ENCODE measurements at places on chromosomes 5 and 9.

GRCh38 chr5:139458580-139459407 is 3.7 kb downstream of the ECSCR start:
- DNase-seq = no peak

GRCh38 chr9:95073042-95073607 is 244.4 kb downstream of the FANCC start:
- DNase-seq = no peak

GRCh38 chr5:12357626-12358025 is 453.4 kb upstream of the CTNND2 start:
- no peak for DNase-seq

- DNase-seq = no peak
These were observed 92.2 kb upstream of the SARDH start for GRCh38 chr9:133830310-133830709.

GRCh38 chr5:119355244-119355638 is 578 bp upstream of the TNFAIP8 start:
- no peak for DNase-seq

DNA sequence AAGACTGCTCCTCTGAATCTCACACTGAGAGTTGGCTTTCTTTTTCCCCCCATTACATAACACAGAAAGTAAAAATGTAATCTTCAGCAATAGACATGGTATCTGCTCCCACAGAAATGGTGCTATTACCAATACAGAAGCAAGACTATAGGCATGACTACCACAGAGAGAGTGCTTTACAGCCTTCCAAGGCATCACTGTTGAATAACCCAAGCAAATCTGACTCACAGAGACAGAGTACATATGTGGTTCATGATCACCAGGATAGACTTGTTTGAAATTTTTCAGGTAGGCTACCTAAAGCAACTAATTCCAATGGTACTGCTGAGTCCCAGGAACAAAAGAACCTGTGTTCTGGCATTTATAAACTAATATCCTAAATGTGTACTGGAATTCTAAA is 1373.4 kb upstream of the C9orf72 start:
- no peak for DNase-seq

GRCh38 chr5:97043511-97043910 is 98.9 kb downstream of the LIX1 start:
- DNase-seq = no peak

DNA sequence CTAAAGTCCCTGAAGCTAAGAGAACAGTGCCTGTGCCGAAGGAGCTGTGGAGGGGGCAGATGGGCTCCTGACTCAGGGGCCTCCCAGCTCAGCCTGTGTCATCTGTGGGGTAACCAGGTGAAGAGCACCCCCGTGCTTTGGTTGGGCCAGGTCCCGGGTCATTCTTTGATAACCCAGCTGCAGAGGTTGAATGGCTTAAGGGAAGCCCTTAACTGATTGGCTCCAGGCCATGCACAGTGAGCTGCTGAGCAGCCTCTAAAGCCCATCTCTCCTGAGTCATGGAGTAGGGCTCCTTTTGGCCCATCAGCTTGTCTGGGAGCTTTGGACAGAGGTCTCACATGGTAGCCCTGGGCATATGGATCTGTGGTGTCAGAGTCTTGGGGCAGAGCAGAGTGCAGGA is 28.7 kb downstream of the COL27A1 start:
- no peak for DNase-seq

- peak; percentile 4 for DNase-seq
These were observed 12.8 kb upstream of the MTAP start for GRCh38 chr9:21789541-21790037.

DNA sequence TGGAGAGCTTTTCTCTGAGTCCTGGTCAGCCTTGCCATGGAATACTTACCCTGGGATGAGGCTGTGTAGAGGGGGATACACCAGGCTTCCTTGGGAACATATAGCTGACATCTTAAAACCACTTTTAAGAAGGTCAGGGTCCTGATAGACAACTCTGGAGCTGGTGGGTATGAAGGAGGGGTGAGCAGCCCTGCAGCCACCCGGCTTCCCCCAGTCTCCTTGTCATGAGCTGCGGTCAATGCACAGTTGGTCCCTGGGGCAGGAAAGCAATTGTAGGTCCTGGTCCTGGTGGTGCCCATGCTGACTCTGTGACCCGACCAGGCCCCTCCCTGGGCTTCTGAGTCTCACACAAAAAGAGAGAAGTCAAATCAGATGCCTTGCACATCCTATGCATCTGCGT is 63.6 kb downstream of the MRPL36 start:
- DNase-seq = no peak

- no peak for DNase-seq
These were observed 2064.1 kb downstream of the MAT2B start for GRCh38 chr5:165569551-165569950.

- no peak for DNase-seq
These were observed 13.5 kb upstream of the WDR38 start for GRCh38 chr9:124839612-124840299.

- DNase-seq = no peak
These were observed 132.6 kb upstream of the TBCA start for GRCh38 chr5:77908787-77909186.

GRCh38 chr9:17480966-17481365 is 97.9 kb upstream of the SH3GL2 start:
- DNase-seq = no peak

- no peak for DNase-seq
These were observed 395.1 kb downstream of the PLK2 start for GRCh38 chr5:58064801-58065200.

DNA sequence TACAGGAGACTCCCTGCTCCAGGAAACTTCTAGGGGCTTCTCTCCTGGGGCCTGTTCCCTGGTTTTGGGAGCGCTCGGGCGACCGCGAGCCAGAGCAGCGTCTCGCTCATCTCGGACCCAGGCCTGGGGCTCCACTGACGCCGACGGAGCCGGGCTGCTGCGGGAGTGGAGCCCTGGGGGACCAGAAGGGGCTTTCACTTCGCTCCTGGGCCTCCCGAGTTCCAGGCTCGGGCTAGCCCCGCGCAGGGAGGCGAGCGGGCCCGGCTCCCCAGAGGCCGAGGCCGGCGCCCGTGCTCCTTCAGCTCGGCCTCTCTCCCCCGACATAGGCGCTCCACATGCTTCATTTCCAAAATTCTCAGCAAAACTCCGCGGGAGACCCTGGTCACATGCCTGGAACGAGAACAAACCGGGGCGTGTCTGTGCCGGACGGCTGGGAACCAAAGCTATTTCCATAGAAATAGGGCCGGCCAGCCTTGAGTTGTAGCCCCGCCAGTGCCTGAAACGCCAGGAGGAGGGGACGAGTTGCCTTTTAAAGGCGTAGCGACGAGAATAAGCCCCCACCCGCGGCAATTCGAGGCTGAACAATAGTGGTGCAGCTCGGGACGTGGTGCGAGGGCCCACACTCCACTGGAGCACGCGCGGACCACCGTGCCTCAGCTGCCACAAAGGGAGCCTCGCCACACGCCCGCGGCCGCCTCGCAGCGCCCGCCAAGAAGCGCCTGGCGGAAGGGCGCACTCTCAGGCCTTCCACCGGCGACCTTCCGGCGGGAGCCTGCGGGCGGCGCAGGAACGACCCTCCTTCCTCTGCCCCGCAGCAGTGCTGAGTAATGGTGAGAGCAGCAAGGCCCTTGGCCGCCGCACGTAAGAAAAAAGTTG is 1.1 kb upstream of the G3BP1 start:
- peak; percentile 70 for DNase-seq

GRCh38 chr9:124347968-124348358 is 67.3 kb downstream of the PSMB7 start:
- no peak for DNase-seq

DNA sequence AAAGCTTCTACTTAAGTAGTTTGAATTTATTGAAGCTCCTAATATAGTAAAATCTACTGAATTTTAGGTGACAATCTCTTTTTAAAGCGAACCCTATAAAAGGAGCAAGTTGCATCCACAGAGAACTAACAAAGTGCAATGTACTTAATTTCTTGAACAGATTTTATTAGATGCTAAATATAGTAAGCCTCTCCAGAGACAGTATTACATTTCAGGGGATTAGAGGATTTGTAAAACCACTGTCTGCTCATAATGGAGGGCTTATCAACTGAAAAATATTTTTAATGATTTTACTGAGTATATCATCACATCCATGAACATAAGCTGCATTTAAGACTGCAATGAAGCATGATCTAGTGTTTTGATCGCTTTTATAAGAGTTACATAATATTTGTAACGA is 230.0 kb upstream of the EFNA5 start:
- DNase-seq = no peak

DNA sequence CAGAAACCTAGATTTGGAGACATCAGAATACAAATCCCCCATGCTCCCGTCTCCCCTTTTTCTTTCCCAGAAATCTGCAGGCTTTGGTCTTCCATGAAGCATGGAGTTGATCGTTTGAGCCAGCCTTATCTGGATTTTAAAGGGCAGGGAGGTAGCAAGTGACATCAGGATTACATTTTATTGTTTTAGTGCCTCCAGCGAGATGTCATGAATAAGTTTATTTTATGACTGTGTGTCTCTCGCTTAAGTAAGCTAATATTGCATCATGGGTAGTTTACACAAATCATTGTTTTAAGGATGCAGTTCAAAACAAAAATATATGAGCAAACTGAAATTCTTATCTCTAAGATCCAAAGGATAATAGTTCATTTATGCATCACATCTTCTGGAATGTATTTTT is 50.7 kb upstream of the TNFSF8 start:
- DNase-seq = no peak

GRCh38 chr9:32709871-32710270 is 73.5 kb upstream of the TMEM215 start:
- no peak for DNase-seq

GRCh38 chr5:36796155-36796554 is 80.4 kb upstream of the NIPBL start:
- DNase-seq = no peak

GRCh38 chr9:134461426-134461982 is 135.2 kb downstream of the RXRA start:
- no peak for DNase-seq

GRCh38 chr5:110803467-110804326 is 64.9 kb downstream of the SLC25A46 start:
- DNase-seq = no peak

DNA sequence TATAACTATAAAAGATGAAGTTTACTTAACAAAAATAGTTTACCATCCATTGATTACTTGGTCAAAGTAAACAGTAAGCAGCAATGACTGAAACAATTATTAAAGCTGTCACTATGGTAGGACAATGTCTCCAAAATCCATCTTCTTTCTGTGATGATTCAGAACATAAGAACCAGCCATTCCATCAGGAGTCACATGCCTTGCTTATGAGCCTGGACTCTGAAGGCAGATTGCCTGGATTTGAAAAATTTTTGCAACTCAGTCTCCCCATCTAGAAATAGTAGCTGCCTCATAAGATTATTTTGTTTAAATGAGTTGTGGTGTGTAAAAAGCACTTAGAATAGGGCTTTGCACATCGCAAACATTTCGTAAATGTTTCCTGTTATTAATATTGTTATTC is 136.2 kb downstream of the LIFR start:
- DNase-seq = no peak

DNA sequence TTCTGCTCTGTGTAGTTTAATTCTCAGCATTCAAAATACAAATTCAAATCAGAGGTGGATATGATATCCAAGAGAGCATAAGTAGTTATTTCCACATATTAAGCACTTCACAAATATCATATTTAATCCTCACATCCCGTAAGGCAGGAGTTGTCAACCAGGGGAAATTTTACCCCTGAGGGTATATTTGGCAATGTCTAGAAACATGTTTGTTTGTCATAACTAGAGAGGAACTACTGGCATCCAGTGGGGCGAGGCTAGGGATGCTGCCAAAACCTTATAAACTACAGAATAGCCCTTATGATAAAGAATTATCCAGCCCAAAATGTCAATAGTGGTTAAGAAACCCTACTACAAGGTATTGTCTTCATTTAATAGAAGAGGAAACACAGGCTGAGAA is 619.4 kb downstream of the SLCO4C1 start:
- DNase-seq = no peak

DNA sequence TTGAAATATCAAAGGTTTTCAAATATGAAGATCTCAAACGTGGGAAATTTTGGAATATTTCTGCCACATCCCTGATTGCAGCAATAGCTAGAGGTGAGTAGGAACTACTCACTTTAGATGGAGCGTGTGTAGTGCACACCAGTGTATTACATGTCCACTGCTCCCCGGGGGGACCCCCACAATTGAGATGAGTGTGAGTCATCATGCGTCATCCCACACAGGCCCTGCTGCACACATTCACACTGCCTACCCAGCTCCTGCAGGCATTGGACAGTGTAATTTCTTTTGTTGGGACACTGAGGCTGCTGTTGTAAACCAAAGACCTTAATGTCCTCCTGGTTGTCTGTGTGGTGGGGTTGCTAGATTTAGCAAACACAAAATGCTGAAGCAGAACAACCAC is 280.0 kb downstream of the GAS1 start:
- DNase-seq = no peak

GRCh38 chr5:170854566-170854965 is 7.3 kb upstream of the RANBP17 start:
- DNase-seq = no peak

DNA sequence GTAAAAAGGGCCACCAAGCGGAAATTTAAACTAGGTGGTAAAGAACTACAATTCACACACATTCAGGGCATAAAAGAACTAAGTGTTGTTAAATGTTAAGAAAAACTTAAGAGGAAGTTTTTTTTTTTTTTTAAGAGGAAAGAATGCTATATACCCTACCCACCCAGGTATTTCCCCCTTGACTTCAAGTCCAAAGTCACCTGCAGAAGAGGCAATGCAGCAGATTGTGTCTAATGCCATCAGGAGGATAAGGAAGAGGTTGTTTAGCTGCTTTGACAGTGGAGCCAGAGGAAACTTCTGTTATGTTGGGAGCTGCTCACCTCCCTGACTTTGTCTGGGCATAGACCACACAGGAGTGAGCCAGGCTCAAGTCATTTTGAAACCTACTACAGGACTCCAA is 69.2 kb downstream of the MPDZ start:
- DNase-seq = no peak

- no peak for DNase-seq
These were observed 526 bp upstream of the STXBP1 start for GRCh38 chr9:127611603-127611898.

- no peak for DNase-seq
These were observed 10.3 kb downstream of the FKBP15 start for GRCh38 chr9:113210815-113211214.

GRCh38 chr5:14597080-14597479 is 15.5 kb downstream of the OTULINL start:
- no peak for DNase-seq

DNA sequence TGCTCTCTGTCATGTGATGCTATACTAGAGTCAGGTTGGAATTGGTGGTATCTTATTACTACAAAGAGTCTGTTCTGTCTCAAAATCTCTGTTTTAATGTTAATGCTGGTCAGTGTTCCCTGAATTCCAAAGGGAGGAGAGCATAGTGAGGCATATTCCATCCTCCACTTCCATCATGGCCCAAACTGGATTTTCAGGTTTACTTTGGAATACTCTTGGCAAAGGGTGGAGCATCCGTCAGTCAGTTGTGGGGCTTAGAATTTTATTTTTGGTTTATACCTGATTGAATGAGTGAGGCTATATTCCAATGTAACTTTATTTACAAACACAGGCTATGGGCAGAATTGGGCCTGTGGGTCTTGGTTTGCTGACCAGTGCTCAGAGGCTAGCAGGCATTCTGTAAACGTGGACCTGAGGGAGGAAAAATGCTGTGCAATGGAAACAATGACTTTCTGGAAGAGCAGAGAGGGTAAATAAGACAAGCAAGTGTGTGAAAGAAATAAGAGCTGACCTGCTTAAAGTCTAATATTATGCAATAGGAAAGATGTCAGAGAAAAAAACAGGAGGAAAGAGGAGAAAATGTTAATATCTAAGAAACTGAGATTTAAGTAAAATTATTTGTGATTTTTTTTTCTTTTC is 106.2 kb upstream of the CLINT1 start:
- DNase-seq = no peak

GRCh38 chr9:27963836-27964235 is 390.6 kb upstream of the C9orf72 start:
- no peak for DNase-seq

Measured in occipital lobe (tissue), 3 donors.